ENCODE measurements at places on chromosomes 4 and X.
A peak's percentile ranks its signal among the peaks of the same experiment; 100 is the strongest.

GRCh38 chrX:132401935-132402334 is 86.9 kb downstream of the MBNL3 start:
- H3K4me3 ChIP-seq, result no peak overlapping the region
- no peaks in the 10 kb centered on the region for H3K27me3 ChIP-seq
- no peak for DNase-seq
- H3K27ac ChIP-seq, result no peak overlapping the region
- no peaks in the 10 kb centered on the region for H3K4me1 ChIP-seq

DNA sequence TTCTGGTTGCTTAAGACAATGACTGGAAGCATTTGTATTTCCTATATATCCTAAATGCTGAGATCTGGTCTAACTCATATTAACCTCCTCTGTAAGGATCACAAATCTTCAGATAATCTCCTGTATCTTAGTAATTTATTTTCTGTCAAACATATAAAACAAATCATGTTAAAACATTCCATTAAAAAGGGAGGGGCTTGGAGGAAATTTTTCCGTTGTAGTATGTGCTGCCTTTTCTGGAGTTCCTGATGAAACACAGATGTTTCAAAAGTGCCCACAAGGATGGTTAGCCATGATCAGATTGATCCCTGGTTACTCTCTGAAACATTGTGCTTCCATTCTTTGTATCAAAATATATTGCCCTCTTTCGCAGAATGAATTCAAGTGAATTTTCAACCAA is 182.1 kb downstream of the TENM3 start:
- H3K27me3 ChIP-seq, result no peaks in the 10 kb centered on the region
- no peak overlapping the region for H3K27ac ChIP-seq

DNA sequence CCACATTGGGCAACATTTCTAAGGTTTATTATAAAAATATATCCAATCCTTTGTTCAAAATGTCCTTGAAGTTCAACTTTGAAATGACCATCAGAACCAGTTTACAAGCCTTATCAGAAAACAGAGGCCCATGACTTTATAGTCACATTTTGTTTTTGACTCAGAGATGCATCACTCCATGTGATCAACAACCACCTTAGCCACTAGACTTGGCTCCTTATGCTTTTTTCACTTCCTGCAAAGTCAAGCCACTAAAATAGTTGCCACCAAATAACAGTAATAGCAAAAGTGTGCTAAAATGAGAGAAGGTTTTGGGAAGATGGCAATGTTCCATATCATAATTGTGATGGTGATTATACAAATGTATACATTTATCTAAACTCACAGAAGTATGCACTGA is 181.7 kb downstream of the MAML3 start:
- H3K27me3 ChIP-seq, result no peaks in the 10 kb centered on the region
- no peak for DNase-seq
- H3K4me3 ChIP-seq, result no peak overlapping the region
- H3K27ac ChIP-seq, result no peak overlapping the region
- H3K4me1 ChIP-seq, result peaks cover 77% of the 10 kb centered on the region

DNA sequence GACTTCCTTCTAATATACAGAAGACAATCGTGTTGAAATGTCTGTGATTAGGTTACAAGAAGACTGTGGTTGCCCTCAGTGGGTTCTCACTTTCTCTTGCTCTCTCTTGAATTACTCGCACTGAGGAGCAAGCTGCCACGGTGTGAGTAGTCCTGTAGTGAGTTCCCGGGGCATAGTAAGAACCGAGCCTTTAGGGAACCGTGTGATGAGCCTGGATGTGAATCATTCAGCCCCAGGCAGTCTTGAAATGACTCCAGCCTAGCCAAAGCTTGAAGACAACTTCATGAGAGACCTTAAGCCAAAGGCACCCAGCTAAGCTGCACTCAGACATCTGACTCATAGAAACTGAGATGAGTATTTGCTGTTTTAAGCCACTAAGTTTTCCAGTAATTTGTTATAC is 292.7 kb downstream of the SPOCK3 start:
- no peaks in the 10 kb centered on the region for H3K4me1 ChIP-seq
- H3K36me3 ChIP-seq, result no peaks in the 10 kb centered on the region
- no peak overlapping the region for H3K4me3 ChIP-seq

DNA sequence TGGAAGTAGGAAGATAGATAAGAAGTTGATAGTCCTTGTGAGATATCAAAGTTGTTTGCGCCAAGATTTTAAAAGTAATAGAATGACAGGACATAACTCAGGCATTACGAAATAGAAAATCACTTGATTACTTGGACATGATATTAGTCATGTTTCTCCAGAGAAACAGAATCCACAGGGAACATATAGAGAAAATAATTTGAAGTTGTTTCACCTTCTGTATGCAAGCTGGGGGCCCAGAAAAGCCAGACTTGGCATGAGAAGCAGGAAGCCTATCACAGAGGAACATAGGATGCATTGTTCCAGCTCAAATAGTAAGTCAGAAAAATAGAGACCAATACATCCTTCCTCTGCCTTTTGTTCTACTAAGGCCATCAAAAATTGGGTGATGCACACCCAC is 715.9 kb downstream of the TECRL start:
- no peaks in the 10 kb centered on the region for H3K4me1 ChIP-seq
- no peak overlapping the region for H3K27ac ChIP-seq
- H3K36me3 ChIP-seq, result no peaks in the 10 kb centered on the region
- no peak overlapping the region for H3K4me3 ChIP-seq
- no peak for DNase-seq

DNA sequence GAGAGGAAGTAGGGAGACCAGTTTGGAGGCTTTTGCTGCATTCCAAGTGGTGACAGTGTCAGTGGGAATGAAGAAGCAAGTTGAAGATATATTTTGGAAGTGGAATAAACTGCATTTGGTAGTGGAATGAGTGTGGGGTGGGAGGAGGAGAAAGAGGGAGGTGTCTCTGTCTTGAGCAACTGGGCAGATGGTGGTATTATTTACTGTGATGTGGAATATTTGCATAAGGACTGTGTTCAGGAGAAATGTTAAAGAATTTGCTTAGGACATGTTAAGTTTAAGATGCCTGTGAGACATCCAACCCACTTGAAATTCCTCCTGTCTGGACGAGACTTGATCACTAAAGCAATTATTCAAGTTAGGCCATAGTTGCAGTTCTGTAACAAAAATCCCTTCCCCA is 448.9 kb upstream of the AMOT start:
- no peak for DNase-seq
- no peak overlapping the region for H3K4me3 ChIP-seq
- H3K27me3 ChIP-seq, result no peaks in the 10 kb centered on the region
- H3K27ac ChIP-seq, result no peak overlapping the region
- H3K36me3 ChIP-seq, result no peaks in the 10 kb centered on the region
- H3K4me1 ChIP-seq, result no peaks in the 10 kb centered on the region

GRCh38 chrX:119063428-119063827 is 9.4 kb upstream of the CT47C1 start:
- DNase-seq, result no peak

GRCh38 chr4:83340692-83341343 is 6.2 kb upstream of the HPSE start:
- H3K4me1 ChIP-seq, result no peaks in the 10 kb centered on the region
- H3K4me3 ChIP-seq, result no peak overlapping the region
- no peak for DNase-seq
- no peaks in the 10 kb centered on the region for H3K27me3 ChIP-seq
- H3K36me3 ChIP-seq, result no peaks in the 10 kb centered on the region
- no peak overlapping the region for H3K27ac ChIP-seq

GRCh38 chr4:54526560-54526959 is 131.2 kb upstream of the KIT start:
- H3K4me3 ChIP-seq, result no peak overlapping the region
- no peak for DNase-seq
- H3K36me3 ChIP-seq, result no peaks in the 10 kb centered on the region
- H3K4me1 ChIP-seq, result no peaks in the 10 kb centered on the region

GRCh38 chrX:136147315-136147901 is at the start of gene FHL1:
Gene FHL1, plus strand, starts transcription at chrX:136147533.
- H3K36me3 ChIP-seq, result no peaks in the 10 kb centered on the region
- no peak for DNase-seq
- peak within 1 kb of the TSS; percentile 90 for H3K4me3 ChIP-seq
- H3K27ac ChIP-seq, result peak within 1 kb of the TSS; percentile 97

DNA sequence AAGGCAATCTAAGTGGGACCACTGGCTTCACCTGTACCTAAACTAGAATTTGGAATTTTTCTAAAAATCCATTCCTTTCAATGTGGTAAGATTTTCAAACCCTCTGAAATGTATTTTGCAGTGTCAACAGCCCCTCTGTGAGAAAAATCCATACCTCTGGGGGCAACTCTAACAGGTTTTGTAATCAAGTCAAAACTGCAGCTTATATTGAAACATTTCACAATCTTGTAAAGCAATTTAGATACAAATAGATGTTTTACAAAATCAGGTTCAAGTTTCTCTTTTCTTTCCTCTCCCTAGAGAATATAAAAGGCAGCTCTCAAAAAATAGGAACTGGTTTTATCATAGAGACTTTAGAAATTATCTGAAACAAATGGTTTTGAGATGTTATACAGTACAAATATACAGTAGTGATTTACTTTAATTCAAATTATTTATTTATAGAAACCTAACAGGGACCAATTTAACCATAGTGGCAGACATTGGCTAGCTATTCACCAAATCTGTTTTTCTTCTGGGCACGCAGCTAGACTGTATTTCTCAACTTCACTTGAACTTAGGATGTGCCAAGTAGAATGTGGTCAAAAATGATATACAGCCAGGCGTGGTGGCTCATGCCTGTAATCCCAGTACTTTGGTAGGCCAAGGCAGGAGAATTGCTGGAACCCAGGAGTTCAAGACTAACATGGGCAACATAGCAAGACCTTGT is 36.3 kb upstream of the SPINK2 start:
- no peaks in the 10 kb centered on the region for H3K27me3 ChIP-seq
- no peak overlapping the region for H3K4me3 ChIP-seq
- DNase-seq, result no peak
- peaks cover 14% of the 10 kb centered on the region for H3K4me1 ChIP-seq
- H3K27ac ChIP-seq, result no peak overlapping the region
- no peaks in the 10 kb centered on the region for H3K36me3 ChIP-seq

GRCh38 chrX:22800806-22801205 is 199.0 kb upstream of the DDX53 start:
- H3K4me3 ChIP-seq, result no peak overlapping the region
- no peaks in the 10 kb centered on the region for H3K4me1 ChIP-seq
- no peaks in the 10 kb centered on the region for H3K36me3 ChIP-seq
- no peaks in the 10 kb centered on the region for H3K27me3 ChIP-seq
- H3K27ac ChIP-seq, result no peak overlapping the region

- no peak for DNase-seq
- H3K27me3 ChIP-seq, result no peaks in the 10 kb centered on the region
- no peak overlapping the region for H3K4me3 ChIP-seq
These were observed 111.7 kb downstream of the SNCA start for GRCh38 chr4:89725268-89725667.

DNA sequence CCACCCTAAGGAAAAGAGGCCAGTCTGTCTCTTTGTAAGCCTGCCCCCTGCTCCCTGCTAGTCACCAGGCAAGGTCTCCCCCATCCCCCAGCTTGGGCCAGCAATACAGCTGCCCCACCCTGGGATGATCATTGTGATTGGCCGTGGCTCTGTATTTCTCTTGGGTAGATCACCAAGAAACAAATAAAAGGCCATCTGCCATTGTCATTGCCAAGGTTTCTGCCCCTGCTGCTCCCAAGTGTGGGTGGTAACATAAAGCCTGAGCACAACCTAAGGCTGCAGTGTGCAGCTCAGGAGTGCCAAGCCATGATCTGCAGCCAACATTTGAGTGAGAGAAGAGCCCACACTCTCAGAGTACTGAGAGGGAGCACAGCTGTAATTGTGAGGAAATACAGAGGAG is 241.0 kb upstream of the POF1B start:
- DNase-seq, result no peak
- no peaks in the 10 kb centered on the region for H3K36me3 ChIP-seq
- H3K27me3 ChIP-seq, result no peaks in the 10 kb centered on the region

- H3K27ac ChIP-seq, result no peak overlapping the region
- no peak for DNase-seq
- H3K4me1 ChIP-seq, result no peaks in the 10 kb centered on the region
- no peaks in the 10 kb centered on the region for H3K27me3 ChIP-seq
- no peaks in the 10 kb centered on the region for H3K36me3 ChIP-seq
- H3K4me3 ChIP-seq, result no peak overlapping the region
These were observed 55.2 kb downstream of the AREG start for GRCh38 chr4:74499986-74500781.

GRCh38 chr4:84495118-84495793 is 3.8 kb downstream of the NKX6-1 start:
- no peak overlapping the region for H3K4me3 ChIP-seq
- no peak for DNase-seq
- H3K36me3 ChIP-seq, result no peaks in the 10 kb centered on the region
- H3K27ac ChIP-seq, result no peak overlapping the region
